ENCODE measurements at places on chromosomes 7 and 10.

GRCh38 chr7:79180533-79180932, 272.9 kb downstream of the MAGI2 start:
- DNase-seq: no peak

- DNase-seq: no peak
Measured at GRCh38 chr7:111091593-111092358, 849 bp downstream of the LRRN3 start.

GRCh38 chr10:805620-806305, 116.3 kb upstream of the DIP2C start:
- no peak for DNase-seq

- DNase-seq: no peak
Measured at GRCh38 chr10:70603449-70603801, 884 bp upstream of the PRF1 start.

DNA sequence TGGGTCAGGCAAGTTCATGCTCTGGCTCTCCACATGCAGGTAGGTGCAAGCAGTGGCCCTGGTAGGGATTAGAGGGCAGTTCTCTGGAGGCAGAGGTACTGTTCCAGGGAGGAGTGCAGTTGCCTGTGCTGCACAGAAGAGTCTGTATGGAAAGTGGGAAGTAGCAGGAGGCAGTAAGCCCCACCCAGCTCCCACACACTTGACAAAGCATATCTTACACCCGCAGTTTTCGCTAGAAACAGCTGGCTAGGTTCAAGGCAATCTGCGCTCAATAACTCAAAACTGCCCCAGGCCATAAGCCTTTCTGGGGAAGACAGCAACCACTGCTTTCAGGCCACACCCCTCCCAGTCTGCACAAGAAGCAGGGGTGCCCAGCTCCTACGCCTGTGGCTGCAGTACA, 33.1 kb upstream of the ARMC3 start:
- DNase-seq: no peak

- DNase-seq: no peak
Measured at GRCh38 chr10:78360284-78360683, 326.6 kb downstream of the RPS24 start.

- DNase-seq: no peak
Measured at GRCh38 chr10:90967865-90968264, 47.0 kb upstream of the ANKRD1 start.

- DNase-seq: no peak
Measured at GRCh38 chr10:89332123-89332633, 4.4 kb downstream of the IFIT3 start.

- DNase-seq: no peak
Measured at GRCh38 chr7:157431951-157432540, 95.2 kb downstream of the DNAJB6 start.

DNA sequence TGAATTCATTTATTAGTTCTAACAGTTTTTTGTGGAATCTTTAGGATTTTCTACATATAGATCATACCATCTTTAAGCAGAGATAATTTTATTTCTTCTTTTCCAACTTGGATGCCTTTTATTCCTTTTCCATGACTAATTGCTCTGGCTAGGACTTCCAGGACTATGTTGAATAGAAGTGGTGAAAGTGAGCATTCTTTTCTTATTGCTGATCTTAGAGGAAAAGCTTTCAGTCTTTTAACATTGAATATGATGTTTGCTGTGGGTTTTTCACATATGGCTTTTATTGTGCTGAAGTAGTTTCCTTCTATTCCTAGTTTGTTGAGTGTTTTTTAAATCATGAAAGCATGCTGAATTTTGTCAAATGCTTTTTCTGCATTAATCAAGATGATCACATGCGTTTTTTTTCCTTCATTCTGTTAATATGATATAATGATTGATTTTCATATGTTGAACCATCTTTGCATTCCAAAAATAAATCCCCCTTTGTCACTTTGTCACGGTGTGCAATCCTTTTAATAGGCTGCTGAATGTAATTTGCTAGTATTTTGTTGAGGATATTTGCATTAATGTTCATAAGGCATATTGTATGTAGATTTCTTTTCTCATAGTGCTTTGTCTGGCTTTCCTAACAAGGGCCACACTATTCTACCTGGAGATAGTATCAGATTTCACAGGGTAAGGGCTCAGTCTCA, 92.9 kb downstream of the ZNF467 start:
- DNase-seq: no peak

DNA sequence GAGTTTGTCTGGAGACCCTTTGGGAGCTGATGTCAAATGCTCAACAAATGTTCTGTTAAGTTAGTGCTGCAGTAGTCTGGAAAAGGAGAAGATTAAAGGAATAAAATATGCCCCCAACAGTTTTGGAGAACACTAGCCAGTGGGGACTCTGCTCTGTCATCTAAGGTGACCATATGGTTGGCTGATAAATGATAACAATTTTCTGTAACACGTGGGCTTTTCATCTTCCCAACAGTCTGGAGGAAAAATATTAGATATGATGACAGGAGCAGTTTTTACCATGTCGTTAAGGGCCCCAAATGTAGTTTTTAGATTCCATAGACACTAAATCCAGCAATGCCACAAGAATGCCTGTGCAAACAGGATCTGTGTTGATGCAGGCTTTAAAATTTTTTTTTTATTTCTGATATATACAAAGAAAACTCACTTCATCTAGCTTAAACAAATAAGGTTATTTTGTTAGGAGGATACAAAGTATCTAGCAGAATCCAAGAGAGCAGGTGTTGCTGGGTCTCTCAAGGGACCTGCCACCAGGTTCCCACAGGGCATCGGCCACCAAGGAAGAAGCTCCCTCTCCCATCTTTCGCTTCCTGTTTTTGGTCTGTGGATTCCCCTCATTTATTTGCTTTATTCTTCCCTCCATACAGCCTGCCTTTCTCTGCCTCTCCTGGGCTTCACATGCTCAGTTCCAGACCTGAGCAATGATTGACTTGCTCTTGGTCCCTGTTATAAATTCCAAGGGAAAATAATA, 6.2 kb upstream of the CFAP58 start:
- no peak for DNase-seq

DNA sequence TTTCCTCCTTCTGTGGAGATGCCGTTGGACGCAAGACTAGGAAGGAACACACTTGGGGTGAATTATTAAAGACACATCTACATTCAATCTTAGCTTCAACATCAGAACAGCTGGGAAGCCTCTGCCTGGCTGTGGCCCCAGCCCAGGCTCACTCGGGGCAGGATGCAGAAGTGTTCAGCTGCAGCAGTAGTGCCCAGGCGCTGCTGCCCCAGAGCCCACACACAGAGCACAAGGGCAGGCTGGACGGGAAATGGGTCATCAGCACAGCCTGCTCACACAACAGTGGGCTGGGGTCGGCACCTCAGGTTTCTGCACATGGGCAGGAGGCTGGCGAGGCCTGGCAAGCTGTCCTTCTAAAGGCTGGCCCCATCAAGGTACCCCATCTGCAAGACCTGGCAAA, 42.5 kb downstream of the NOD1 start:
- no peak for DNase-seq

DNA sequence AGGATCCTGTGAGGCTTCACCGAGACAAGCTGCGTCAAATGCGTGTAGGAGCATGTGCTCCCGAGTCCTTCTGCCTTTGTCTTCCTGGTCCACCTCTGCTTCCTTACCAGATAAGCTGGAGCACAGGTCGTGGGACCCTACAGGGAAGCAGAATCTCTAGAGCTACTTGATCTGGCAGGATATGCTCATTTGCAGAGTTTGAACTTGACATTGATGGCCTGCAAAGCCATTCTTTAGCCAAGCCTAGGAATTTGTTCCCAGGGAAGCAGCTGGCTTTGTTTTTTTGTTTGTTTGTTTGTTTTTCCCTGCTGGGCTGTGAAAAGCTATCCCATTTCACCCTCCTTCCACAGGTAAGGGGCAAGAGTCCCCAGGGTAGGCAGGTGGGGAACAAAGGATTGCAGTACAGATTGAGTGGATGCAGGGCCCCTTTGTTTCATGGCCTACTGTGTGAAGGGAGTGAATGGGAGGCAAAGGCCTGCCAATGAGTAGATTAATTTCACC, 200.0 kb upstream of the BMPER start:
- DNase-seq: no peak

GRCh38 chr7:129986600-129986999, 33.8 kb upstream of the UBE2H start:
- DNase-seq: no peak

- no peak for DNase-seq
Measured at GRCh38 chr10:86341361-86341811, 25.2 kb downstream of the GRID1 start.

- DNase-seq: no peak
Measured at GRCh38 chr10:105650306-105650705, 1009.2 kb downstream of the SORCS3 start.

DNA sequence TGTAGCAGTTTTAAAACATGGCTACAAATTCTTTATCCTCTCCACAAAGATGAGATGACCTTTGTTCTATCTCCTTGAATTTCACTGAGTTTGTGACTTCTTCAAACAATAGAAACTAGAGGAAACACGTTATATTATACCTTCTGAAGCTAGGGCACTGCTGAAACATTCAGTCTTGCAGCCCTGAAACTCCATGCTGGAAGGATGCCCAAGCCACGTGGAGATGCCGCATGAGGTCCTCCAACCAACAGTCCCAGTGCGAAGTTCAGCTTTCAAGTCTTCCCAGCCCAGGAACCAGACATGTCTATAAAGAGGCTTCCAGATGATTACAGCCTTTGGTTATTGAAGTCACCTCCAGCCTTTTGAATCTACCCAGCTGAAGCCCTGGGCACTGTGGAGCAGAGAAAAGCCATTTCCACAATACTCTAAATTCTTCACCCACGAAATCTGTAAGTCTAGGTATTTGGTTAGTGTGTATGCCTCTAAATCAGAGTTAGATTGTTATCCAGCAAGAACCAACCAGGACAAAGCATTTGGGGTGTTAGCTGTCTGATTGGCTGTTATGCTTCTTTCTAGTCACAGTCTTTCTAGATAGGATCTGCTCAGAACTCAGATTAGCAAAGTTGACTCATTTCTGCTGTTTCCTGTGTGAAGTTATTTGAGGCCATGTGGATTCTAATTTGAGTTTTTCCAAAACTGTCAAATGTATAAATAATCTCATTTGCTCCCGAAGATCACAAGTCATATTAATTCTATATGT, 186.5 kb upstream of the TMEM72 start:
- no peak for DNase-seq

- peak; percentile 75 for DNase-seq
Measured at GRCh38 chr10:114043532-114044246, at the start of gene ADRB1. Gene ADRB1, plus strand, starts transcription at chr10:114043866. Its CDS starts 267 bp downstream, at chr10:114044133.

DNA sequence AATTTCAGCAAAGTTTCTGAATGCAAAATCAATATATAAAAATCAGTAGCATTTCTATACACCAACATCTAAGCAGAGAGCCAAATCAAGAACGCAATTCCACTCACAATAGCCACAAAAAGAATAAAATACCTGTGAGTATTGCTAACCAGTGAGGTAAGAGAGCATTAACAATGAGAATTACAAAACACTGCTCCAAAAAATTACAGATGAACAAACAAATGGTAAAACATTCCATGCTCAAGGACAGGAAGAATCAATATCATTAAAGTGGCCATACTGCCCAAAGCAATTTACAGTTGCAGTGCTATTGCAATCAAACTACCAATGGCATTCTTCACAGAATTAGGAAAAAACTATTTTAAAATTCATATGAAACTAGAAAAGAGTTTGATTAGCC, 61.5 kb downstream of the HECTD2 start:
- DNase-seq: no peak

DNA sequence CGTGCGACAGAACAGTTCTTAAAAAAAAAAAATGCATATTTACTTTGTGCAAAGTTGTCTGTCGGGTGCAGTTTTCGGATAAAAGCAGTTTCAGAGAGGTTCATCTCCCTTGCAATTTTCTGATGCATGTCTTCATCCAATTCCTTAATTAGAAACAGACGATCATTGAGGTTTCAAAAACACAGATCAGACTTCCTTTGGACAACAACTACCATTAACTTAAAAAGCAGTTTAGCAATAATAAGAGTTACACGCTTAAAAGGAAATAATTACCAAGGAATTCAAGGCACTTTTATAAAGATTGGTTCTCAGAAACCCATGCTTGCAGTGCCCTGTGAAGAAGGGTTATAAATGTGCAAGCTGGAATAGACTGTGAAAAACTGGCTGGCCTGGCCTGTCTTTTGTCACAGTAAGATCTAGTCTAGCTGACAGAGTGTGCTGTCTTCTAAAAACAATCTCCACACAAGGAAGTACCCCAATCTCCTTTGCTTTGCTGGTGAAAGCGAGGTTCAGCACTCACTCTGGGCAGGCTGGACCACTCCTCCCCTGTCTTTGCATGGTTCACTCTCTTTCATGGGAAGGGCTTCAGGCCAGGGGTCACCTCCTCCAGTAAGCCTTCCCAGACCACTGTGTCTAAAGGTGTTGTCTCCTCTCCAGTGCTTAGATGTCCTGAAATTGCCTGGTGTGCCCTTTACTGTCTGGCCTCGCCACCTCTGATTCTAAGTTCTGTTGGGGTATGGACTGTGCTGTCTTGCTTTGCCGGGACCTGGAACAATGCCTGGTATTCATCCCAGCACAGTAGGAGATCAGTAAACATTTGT, 34.8 kb upstream of the HNRNPH3 start:
- no peak for DNase-seq

GRCh38 chr10:11178606-11179515, 161.2 kb downstream of the CELF2 start:
- no peak for DNase-seq

GRCh38 chr7:65268782-65269149, 104.9 kb upstream of the ZNF92 start:
- DNase-seq: no peak

DNA sequence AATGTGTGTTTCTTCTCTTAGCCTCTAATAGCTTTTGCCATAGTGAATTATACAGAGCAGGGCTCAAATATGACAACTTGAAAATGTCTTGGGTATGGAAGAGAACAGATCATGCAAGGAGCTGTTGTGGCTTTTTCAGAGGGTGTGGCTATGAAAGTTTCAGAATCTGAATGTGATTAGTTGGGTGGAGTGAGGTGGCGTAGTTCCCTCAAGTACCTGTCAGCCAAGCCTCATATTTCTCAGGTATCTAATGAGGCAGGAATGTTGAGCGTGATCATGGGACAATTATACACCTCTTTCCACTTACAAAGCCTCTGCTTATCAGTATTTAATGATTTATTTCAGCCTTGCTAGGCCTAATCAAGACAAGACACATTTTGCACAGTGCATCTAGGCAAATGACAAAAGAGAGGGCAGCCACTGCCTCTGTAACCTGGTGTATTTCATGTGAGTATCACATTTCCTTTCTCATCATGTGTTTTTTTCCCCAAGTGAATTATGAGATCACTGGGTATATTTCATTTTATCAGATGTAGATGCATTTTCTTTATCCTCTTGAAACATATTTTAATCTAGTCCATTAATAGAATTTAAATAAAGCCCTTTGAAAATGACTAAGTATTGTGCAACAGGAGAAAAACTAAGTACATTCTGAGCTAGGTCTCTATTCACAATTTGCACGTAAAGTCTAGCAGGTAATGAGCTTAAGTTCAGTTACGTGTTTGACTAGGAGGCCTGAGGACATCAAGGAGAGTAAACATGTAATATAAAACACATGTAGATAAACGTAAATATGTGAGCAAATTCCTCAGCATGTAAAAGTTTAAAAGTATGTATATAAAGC, 644.4 kb upstream of the IGFBP3 start:
- no peak for DNase-seq

- no peak for DNase-seq
Measured at GRCh38 chr10:117504562-117504961, 38.0 kb upstream of the EMX2 start.

GRCh38 chr10:112261281-112261822, 21.8 kb upstream of the TECTB start:
- no peak for DNase-seq

GRCh38 chr7:110943701-110944345, 147.1 kb upstream of the LRRN3 start:
- DNase-seq: no peak
